Stimulated activated CD4-positive, alpha-beta T cell treated with anti-CD3 and anti-CD28 coated beads, Interleukin-12 subunit alpha, Interleukin-12 subunit beta, amount 100 ng/mL, for 48 hours (primary cell): ENCODE measurements at places on chromosomes 2 and 18.

DNA sequence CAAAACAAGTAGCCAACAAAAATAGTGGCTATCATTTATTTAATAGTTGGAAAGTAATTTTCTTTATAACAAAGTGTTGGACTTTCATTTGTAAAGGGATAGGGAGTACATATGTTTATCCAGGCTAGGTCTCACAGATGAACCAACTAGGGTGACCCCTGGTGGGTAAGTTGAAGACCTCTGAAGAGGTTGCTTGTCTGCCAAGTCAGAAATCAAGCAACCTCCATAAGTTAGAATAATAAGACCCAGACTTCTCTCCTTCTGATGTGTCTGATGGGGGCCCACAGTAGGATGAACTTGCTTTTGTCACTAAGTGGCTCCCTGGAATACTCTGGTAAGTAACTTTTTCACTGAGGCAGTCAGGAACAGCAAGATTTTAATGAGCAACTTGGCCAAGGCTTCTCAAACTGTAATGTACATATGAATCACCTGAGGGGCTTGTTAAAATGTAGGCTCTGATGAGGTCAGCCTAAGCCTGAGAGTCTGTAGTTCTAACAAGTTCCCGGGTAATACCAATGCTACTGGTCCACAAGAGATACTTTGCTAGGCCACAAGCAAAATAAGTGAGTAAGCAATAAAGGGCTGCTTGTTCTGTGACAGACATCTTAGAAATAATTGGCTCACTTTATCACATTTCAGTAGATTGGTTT, 319.6 kb downstream of the PIK3C3 start:
- no peak for DNase-seq

GRCh38 chr18:59172664-59173249, 33.1 kb downstream of the SEC11C start:
- no peak for DNase-seq

GRCh38 chr18:8793445-8794155, 88.2 kb downstream of the MTCL1 start:
- DNase-seq = no peak

DNA sequence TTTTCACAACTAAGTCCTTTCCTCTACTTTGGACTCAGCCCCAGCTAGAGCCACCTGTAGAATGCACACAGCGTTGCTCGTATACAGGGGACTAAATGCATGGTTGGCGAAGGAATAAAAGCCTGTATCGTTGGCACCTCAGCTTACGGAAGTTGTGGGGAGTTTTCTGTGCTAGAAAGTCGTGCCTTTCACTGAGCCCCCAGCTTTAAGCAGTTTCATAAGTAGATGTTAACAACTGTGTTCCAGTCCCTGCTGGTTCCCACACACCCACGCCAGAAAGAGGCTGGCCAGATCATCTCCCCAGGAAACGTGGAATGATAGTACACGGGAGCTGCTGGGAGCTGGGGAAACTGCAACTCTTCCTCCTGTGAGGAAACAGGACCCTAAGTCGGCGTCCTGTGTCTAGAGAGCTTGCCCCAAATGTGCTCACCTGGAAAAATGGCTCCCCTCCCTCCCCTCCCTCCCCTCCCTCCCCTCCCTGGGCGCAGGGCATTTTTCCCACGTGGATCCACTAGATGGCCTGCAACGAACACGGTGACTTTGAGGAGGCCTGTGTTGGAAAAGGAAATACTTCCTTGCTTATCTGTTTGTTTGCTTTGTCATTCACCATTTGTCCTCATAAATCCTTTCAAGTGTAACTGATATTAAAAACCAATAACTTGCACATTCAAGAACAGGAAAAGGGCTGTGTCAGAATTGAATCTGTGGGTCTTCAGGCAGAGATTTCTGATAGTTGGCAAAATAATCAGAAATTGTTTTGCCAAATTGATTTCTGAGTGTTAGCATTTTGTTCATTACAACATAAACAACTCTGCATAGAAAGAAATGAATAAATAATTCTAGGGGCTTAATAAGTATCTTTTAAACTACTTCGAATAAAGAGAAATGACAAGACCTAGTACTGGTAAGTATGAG, 43.9 kb upstream of the RFX8 start:
- DNase-seq = no peak

DNA sequence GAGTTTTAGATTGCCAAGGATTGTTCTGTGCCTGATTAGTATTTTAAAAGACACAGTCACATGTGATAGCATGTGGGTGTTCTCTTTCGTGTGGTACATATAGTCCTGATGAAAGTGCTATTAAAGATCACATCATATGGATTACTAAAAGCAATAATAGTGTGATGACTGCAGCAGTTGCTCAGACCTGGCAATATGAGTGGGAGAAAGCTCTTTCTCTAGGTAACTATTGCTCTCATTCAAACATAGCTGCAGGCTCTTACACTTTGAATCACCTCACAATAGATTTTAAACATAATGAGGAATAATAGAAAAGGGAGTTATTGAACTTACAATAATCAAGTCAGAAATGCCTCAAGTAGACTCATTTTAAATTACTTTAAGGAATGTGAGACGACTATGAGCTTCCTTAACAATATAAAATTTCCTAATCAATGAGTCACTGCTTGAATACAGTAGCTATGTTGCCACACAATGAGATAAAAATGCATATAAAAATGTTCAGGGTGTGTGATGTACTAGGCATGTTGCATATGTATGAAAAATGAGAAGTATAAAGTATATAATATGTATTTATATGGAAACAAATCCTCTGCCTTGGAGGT, 452.1 kb downstream of the TMX3 start:
- DNase-seq = no peak

DNA sequence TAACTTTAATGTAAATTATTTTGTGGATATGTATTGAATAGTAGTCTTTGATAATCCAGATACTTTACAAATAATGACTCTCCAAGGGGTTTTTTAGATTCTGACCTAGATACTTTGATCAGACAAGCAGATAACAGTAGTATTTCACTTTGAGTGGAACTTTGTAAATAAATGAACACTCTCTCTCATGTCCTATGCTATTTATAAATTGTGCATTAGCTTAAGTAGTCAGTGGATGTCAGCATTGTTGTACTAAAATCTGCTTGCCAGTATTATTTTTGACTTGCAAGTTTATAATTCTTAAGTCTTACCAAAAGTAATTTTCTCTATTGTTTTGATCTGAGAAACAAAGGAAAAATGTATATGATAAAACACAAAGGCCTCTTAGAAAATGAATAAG, 1113.1 kb upstream of the NRXN1 start:
- DNase-seq = no peak

- no peak for DNase-seq
Observed at GRCh38 chr18:55465313-55465712, 122.7 kb downstream of the TCF4 start.

DNA sequence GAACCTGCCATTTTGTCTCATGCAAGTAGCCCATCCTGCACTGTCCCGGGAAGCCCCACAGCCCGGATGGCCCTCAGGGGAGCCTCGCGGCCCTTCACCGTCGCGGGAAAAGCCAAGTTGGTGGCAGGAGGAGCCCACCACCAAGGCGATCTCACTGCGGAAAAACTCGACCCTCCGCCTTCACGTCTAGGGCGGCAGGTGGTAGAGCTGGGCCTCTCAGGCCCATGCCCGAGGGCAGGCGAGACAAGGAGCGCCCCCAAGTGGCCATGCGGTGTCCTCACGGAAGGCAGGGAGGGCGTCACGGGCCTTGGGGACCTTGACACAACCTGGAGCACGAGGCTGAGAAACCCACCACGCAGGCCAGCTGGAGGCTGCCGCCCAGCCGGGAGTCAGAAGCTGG, 34.8 kb upstream of the SKA1 start:
- no peak for DNase-seq

- DNase-seq = no peak
Observed at GRCh38 chr2:127389778-127390435, 2.1 kb upstream of the MAP3K2 start.

DNA sequence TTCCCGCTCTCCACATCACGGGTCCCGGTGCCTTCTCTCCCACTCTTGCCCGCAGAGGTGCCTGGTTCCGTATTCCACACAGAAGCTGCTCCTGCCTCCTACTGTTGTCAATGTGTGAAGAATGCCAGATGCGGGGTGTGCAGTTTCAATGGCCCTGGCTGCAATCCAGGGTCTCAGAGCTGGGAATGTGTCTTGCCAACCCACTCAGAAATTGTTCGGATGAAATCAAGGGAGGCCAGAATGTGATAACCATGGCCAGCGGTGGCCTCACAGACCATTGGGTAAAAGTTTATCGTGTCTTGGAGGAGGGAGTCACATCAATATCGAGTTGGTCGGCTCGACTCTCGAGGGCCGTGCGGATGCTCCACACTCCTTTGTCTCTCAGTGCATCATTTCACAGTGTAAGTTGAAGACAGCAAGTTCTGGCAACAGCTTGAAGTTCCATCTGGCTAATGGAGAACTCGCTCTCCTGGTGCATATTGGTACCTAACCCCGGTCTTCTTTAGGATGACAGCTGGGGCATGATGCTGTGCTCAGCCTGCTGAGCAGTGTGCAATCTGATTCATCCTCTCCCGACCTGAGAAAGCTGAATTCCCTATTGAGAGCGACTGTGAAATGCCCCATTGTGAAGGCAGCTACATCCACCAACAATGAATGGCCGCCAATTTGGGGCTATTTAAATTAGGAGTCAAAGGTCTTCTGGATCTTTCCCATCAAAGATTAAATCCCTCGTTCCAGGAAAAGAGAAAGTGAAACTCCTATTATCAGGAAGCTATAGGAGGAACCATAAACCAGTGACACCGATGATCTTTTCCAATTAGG, 389.0 kb downstream of the SOX11 start:
- no peak for DNase-seq

DNA sequence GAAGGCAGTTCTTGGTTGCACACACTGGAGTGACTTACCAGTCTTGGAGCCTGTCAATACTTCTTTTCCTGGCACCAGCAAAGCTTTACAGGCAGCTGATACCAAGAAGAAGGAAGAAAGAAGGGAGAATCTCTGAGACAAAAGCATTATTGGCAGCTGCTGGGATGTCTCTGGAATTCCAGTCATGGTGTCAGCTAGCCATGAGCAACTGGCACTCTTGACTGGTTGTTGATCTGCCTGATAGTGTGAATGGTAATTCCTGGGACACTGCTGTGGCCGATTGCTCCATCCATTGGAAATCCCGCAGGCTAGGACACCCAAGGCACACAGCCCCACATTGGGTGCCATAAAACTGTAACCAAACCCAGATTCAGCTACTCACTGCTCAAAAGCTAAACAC, 17.8 kb upstream of the SPAG16 start:
- DNase-seq = no peak

GRCh38 chr18:51953521-51953920, 386.5 kb upstream of the DCC start:
- no peak for DNase-seq

DNA sequence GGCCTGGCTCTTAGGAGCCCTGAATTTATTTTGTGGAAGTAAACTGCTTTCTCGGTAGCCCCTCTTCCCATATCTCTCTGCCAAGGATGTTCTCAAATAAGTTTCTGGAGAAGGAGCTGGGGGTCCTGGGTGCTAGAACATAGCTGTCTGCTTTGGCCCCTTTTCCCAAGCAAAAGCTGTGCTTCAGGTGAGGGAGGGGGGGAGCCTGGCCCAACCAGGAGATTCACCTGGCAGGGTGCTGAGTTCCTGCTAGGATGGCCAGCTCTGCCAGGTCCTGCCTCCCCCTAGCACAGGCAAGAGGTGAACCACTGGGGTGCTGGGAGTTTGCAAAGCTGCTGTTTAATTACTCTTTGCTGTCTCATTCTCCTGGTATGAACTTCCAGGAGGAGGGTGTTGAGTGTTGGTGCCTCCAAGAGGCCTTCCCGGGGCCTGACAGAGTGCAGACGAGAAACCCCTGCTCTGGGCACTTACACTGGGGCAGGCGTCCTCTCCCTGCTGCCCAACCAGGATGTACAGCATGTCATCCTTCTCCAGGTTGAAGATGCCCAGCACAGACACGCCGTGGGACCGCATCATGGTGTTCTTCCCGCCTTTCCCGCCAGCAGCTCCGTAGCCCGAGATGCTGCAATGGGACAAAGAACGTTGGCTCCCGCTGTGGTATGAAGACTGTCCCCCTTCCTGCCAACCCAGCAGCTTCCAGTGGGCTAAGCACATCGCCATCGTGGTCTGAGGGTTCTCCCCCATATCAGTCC, 124.2 kb downstream of the CLIP4 start:
- no peak for DNase-seq

GRCh38 chr2:164920430-164920829, 34.9 kb downstream of the SLC38A11 start:
- no peak for DNase-seq

DNA sequence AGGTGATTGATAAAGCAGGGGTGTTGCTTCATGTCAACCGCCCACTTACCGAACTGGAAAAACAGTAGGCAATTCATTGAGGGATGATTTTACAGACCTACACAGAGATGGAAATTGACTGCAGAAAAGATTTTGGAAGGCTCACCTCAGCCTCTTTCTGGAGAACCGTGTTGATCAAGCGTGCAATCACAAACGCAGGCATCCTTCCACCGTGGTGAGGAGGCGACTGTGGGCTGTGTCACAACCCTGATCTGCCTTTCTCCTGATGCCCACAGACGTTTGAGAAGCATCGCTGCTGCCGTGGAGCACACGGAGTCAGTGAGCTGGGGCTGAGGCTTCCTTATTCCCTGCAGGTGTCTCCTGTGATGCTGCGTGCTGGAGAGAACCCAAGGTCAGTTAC, 132.0 kb downstream of the TMEM18 start:
- no peak for DNase-seq

DNA sequence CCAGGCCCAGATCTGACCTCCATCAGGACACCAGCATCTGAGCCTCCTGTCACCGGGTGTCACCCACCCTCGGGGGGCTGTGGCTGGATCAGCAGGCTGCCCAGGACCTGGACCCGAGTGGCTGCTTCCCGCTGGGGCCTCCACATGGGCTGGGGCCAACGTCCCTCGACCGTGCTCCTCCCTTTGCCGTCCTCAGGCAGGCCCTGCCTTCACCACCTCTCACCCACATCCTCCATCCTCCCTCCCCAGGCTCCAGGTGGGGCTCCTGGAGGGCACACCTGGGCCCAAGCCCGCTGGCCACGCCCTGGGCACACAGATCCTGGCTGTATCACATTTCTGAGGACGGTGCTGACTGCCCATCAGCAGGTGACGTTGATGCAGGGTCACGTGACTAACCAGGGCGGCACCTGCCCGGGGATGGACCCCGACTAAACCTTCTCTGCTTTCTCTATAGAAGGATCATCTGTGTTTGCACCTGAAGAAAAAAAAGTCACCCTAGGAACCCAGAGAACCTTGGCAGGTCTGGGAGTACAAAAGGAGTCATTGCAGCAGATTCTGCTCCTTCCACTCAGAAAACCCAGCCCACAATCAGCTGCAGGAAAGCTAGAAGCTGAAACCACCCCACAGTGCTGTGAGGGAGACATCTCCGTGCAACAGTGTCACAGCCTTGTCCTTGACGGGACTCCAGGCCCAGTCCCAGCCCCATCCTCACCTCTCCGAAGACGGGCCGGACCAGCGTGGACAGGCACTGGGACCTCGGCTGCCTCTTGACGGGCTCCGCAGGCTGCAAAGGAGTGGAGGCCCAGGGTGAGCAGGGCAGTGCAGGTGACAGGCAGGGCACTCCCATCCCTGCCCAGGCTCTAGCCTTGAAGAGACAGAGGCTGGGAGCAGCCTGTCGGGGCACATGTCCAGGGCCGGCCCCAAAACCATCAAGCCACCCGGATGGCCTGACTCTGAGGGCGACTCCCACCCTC, 11.2 kb downstream of the STK25 start:
- DNase-seq = no peak

GRCh38 chr2:231373184-231373583, 22.3 kb upstream of the B3GNT7 start:
- DNase-seq = no peak
